Dermis microvascular lymphatic vessel endothelial cell (primary cell): ENCODE measurements at places on chromosomes 16 and 17. TPM values are rescaled to one million over a fixed set of nuclear protein-coding genes. Genes with fewer than 3 reads are reported as not detected.
A peak's percentile ranks its signal among the peaks of the same experiment; 100 is the strongest.

DNA sequence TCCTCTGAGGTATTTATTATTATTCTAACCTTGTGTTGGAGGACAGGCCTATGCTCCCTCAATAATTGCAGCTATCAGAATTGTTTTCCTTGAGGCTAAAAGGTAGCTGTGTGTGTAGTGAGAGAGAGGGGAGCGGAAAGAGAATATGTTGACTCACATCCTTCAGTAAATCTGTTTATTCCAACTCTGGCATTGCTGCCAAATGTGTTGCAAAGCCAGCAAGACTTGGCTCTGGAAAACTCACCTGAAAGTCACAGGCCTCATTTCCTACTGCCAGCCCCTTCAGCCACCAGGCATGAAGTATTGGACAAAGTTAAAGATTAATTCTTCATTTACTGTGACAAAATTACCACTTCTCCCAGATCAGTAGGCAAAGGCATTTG, 9.6 kb downstream of the CA10 start:
- DNase-seq = peak; percentile 40

Gene MILR1
- total RNA-seq = 2.2 and 2.9 TPM in 2 replicates

Gene RNF151
- total RNA-seq = not detected in 2 replicates

Gene DDX52
- total RNA-seq = 21.8 and 23.0 TPM in 2 replicates

Gene PKD1
- total RNA-seq = 20.8 and 35.7 TPM in 2 replicates

Gene CEP295NL
- 0.64 and 2.3 TPM in 2 replicates for total RNA-seq

Gene ARMC7
- 3.9 and 6.2 TPM in 2 replicates for total RNA-seq

Gene KRTAP3-3
- not detected in 2 replicates for total RNA-seq

- no peak for DNase-seq
Measured at GRCh38 chr17:38317081-38317480, 20.1 kb downstream of the MRPL45 start.

DNA sequence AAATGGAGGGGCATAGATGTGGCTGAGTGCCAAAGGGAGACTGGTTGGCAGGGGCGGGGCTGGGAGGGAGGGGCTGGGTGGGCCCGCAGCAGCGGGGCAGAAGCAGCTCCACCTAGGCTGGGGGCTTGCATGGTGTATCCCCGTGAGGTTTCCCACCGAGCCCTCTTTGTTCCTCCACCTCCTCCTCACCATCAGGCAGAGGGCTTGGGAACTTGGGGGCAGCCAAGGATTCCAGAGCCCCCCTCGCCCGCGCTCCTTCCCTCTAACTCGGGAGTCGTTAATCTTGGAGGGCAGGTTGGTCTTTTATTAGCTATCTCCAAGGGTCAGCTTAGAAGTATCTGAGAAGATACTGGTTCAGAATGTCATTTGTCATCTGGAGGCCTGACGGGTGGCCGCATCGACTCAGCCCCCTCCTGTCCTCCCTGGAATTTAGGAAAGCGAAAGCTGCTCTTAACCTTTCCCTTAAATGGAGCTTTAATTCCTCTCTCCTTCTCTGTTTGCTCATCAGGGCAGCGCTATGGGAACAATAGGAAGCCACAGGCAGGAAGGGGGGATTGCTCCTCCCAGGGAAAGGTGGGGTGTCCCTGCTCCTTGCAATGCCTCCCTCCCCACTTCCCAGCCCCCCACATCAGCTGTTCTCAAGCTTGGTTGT, 274.3 kb upstream of the XYLT1 start:
- no peak for DNase-seq

Gene PIGS
- total RNA-seq = 44.2 and 56.3 TPM in 2 replicates

DNA sequence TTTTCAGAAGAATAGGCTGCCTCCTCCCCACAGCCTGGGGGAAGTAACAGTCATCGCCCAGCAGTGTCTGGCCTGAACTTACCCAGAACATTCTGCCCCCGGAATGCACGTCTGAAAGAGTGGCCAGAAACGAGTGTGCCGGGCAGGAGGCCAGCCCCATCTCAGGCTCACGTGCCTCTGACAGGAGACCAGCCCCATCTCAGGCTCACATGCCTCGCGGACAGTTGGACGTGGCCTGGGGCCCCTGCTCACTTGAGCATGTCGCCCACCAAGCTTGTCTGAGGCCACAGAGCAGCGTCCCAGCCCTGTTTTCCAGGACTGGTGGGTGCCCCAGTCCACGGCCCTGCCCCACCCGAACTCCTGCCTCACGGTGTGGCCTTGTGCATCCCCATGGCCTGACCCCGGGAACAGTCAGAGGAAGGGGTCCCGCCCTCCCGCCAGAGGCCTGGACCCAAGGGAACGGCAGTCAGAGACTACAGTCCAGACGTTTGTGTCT, 16.3 kb upstream of the CDH15 start:
- DNase-seq = peak; percentile 30

DNA sequence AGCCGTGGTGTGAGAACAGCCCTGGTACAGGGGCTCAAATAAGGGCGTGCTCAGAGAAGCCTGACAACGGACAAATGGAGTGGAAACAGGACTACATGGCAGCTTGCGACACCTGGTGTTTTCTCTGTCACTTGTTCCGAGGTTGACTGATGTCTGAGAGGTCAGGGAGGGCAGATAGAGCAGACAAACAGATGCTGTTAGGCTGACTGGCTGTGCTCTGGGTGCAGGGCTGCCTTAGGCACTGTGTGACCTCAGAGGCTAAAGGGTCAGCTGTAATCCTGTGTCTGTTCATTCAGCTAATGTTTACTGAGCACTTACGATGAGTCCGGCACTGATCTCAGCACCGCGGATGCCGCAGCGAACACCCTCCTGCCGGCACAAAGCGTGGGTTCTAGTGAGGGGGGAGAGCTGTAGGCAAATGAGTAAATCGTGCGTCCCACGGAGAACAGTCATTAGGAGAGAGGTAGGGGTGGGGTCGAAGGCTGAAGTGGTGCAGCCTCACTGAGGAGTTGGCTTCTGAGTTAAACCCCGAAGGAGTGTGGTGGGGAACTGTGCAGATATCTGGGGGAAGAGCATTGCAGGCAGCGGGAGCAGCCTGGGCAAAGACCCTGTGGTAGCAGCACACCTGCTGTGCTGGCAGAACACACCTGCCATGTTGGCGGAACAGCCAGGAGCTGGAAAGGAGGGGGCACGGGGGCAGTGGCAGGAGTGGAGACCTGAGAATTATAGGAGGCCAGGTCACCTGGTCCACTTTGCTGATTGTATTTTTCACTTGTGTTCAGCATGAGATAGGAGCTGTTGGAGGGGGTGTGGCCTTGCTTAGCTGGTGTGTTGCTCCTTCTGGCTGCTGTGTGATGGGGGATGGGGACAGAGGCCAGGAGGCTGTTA, 35.0 kb downstream of the GPT2 start:
- DNase-seq = no peak

DNA sequence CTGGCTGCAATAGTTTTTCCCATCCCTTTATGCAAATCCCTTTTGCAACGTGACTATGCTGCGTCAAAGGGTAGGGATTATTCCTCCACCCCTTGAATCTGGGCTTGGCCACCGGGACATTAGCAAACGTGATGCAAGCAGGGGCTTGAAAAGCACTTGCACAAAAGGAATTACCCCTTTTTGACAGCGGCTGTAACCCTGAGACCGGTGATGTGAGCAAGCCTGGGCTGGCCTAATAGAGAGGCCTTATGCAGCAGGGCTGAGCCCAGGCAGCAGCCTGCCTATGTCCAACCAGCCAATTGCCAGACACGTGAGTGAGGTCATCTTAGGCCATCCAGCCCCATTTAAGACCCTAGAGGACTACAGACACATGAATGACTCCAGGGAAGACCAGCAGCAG, 30.4 kb upstream of the PAFAH1B1 start:
- DNase-seq = no peak

DNA sequence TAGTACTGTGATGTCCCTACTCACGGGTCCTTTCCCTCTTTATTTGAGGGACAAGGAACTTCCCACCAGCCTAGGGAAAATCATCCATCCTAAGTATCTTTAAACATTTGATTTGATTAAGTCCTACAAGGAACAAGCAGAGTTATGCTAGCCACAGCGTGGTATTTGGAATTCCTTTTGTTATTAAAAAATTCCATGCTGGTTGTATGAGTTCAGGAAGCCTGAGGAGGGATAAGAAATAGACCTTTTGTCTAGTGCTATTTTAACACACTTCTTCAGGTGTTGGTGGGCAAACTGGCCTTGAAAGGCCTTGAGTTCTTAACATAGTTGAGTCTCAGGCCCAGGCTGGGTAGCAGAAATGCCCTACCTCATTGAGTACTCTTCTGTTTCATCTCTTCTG, 105.4 kb upstream of the TBX2 start:
- DNase-seq = no peak

- peak; percentile 17 for DNase-seq
Measured at GRCh38 chr16:78669994-78670393, 570.5 kb downstream of the WWOX start.

Gene KLHL11
- 24.0 and 30.0 TPM in 2 replicates for total RNA-seq

DNA sequence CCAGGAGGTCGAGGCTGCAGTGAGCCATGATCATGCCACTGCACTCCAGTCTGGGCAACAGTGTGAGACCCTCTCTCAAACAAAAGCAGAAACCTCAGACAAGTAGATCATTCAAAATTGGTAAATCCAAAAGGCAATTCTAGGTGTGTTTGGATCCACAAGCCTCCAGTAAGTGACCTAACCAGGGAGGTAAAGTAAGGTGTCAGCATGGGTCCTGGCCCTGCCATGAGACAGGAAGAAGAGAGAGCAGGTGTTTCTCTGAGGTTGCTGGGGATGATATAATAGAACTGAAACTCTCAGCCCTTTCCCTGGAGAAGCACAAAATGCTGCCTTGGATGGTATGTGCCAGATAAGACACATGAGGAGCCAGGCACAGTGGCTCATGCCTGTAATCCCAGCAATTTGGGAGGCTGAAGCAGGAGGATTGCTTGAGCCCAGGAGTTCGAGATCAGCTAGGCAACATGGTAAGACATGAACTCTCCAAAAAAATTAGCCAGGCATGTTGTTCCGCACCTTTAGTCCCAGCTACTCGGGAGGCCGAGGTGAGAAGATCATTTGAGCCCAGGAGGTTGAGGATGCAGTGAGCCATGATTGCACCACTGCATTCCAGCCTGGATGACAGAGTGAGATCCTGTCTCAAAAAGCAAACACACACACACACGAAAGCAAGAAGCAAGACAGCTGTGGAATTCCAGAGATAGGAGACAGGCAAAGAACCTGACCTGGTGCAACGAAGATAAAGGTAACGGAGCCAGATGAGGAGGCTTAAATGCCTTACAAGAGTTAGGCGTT, 6.5 kb downstream of the TM4SF5 start:
- DNase-seq = no peak

DNA sequence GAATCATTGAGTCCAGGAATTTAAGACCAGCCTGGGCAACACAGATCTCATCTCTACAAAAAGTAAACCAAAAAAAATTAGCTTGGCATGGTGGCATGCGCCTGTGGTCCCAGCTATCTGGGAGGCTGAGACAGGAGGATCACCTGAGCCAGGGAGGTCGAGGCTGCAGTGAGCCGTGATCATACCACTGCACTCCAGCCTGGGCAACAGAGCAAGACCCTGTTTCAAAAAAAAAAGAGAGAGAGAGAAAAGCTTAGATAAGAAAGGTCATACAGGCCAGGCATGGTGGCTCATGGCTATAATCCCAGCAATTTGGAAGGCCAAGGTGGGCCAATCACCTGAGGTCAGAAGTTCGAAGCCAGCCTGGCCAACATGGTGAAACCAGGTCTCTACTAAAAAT, 63.5 kb upstream of the DNAH17 start:
- DNase-seq = no peak

Gene PITPNM3
- 0.13 and 0.26 TPM in 2 replicates for total RNA-seq

DNA sequence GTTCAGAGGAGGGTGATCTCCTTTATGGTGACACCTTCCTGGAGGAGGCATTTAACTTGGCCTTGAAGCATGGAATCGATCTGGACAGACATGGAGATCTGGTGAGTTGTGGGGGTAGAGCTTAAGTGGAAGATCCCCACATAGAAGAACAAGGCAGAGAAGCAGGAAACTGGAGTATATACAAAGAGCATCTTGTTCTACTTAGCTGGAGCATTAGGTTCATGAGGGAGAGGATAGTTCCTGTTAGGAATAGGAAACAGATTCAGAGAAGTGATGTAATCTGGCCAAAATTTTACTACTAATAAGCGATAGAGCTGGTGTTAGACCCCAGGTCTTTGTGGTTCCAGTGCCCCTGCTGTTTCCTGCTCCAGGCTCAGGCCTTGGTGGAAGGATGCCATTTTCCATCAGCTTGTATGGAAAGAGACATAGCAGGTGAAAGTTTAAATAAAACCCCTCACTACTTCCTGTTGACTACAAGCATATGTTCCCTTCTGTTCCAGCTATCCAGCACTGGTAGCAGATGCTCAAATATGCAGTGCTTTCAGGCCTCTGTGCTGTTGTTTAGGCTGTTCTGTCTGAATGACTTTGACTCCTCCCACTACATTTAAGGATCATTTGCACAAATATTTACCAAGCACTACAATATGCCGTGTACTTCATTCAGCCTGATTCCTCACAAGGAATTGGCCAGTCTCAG, 9.4 kb downstream of the RPAIN start:
- peak; percentile 14 for DNase-seq

Gene CCDC200
- total RNA-seq = not detected in 2 replicates

Gene HP
- total RNA-seq = not detected in 2 replicates

GRCh38 chr16:20937736-20938135, 37.2 kb downstream of the LYRM1 start:
- no peak for DNase-seq

GRCh38 chr16:27551036-27551435, 1.1 kb downstream of the KATNIP start:
- no peak for DNase-seq

Gene MPG
- 187 and 208 TPM in 2 replicates for total RNA-seq

- DNase-seq = no peak
Measured at GRCh38 chr16:84569382-84569987, 48.4 kb downstream of the COTL1 start.

Gene NTN1
- 1.0 and 2.9 TPM in 2 replicates for total RNA-seq

Gene DOC2B
- total RNA-seq = 10.5 and 28.8 TPM in 2 replicates

Gene ZNF213
- total RNA-seq = 2.8 and 5.4 TPM in 2 replicates

GRCh38 chr17:50051082-50051576, 4.8 kb upstream of the ITGA3 start:
- peak; percentile 59 for DNase-seq

Gene MED31
- total RNA-seq = 6.8 and 8.5 TPM in 2 replicates

DNA sequence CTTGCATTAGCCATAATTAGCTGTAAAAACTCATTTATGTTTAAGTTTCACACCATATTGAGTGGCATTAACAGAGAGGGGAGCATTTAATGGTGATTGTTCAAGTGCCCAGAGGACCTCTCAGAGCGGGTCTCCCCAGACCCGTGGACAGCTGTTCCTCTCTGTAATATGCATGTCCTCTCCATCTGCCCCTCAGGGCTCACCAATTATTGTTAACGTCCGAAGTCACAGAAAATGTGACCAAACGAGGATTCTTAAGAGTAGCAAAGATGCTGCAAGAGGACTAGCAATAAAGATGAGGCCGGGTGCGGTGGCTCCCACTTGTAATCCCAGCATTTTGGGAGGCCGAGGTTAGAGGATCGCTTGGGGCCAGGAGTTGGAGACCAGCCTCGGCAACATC, 130.2 kb downstream of the CPPED1 start:
- no peak for DNase-seq
